ENCODE measurements at places on chromosomes 2 and 18.

DNA sequence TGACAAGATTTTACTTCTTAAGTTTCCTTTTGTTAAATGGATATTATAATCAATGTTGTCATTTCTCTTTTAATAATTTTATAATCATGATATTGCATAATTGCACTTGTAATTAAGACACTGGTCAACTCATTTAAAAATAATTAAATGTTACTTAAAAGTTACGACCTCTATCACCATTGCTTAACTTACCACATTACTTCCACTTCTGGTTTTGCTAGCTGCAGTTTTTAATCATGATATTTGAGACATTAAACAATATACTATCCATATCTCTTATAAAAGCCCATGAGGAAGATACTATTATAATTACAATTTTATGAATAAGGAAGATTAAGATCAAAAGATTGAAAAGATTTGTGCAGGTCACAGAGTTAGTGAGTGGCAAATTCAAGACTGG lies 502.0 kb downstream of the RNF144A start:
- DNase-seq = no peak

- DNase-seq = no peak
Measured at GRCh38 chr2:202577250-202578183, 57.3 kb upstream of the FAM117B start.

DNA sequence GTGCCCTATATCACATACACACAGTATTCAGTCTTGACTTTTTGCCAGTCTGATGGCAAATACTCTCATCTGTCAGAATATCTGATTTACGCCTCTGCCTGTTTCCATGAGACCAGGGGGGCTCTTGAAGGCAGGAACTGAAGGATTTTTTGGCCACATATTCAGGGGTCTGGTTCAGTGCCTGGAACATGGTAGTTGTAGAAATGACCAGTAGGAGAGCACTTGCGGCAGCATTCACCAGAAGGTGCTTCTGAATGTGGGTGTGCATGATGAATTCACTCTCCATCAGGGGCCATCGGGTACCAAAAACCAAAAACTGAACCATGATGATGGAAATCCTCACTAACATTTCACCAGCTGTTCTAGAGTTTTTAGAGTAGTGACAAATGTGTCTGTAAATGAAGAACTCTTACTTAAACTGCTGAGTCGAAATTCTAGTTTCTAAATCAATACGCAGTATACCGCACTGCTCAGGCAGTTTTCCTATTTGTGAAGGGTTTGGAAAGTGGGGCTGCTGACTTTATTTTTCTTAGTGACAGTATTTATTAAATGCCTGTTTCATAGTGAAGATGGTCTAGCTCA lies 54.6 kb downstream of the MERTK start:
- no peak for DNase-seq

- no peak for DNase-seq
Measured at GRCh38 chr2:215071676-215072075, 66.8 kb downstream of the ABCA12 start.

GRCh38 chr2:101463911-101464641 lies 10.8 kb downstream of the RFX8 start:
- no peak for DNase-seq

DNA sequence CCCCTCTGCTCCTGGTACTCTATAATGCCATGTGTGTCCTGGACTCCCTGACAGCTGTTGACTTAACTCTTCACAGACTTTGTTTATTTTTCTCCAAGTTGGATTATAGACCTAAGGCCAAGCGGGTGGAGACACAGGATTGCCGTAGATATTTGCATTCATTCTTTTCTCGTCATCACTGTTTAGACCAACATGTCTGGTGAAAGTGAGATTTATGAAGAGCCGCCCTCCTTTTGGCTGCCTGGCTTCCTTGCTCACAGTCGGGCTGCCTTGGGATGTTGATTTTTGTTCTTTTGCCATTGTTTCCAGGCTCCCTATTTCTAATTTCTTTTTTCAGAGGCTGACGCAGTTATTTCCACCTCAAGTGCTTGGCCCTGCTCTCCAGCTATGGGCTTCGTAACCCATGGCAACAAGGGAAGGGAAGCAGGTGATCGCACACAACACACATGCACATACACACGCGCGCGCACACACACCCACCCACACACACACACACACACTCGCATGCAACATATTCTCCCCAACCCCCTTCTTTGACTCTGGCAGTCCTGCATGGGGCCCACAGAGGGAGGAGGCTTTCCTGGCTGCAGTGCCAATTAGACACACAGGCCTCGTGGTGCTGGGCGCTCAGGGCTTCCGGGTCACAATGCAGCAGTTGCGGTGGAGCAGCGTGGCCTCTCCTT lies 296.5 kb downstream of the MTX2 start:
- DNase-seq = no peak

DNA sequence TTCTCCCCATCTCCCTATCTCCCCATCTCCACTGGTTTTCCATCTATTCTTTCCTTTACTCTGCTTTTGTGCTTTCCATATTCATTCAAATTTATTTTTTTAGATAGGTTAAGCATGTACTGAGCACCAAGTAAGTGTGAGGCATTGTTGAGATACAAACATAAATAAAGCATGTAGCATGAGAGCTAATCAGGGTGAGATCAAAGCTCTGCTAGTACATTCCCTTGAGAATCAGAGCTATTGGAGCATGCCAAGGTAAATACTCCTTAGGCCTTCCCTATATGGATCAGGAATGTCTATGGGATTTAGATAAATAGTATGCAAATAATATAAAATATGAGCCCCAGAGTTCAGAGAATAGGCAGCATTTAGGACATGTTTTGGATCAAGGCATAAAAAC lies 25.3 kb downstream of the BABAM2 start:
- DNase-seq = no peak
